ENCODE measurements at places on chromosomes 1 and 21. TPM values are rescaled to one million over a fixed set of nuclear protein-coding genes. Genes with fewer than 3 reads are reported as not detected.
A peak's percentile ranks its signal among the peaks of the same experiment; 100 is the strongest.

The COL18A1 gene
- polyA plus RNA-seq: 3.4 TPM

The VCAM1 gene
- not detected for polyA plus RNA-seq

The TMEM82 gene
- polyA plus RNA-seq: not detected

The LRRC53 gene
- polyA plus RNA-seq: not detected

The FAM72A gene
- polyA plus RNA-seq: 0.29 TPM

The DCLRE1B gene
- 2.8 TPM for polyA plus RNA-seq

The A3GALT2 gene
- polyA plus RNA-seq: not detected

The UBASH3A gene
- 58.0 TPM for polyA plus RNA-seq

The ENTREP3 gene
- 0.50 TPM for polyA plus RNA-seq

The GPR25 gene
- 66.5 TPM for polyA plus RNA-seq

The CNN3 gene
- 2.3 TPM for polyA plus RNA-seq

The NCAM2 gene
- polyA plus RNA-seq: not detected

GRCh38 chr1:76101548-76101947 is 27.0 kb downstream of the ST6GALNAC3 start:
- no peak for DNase-seq

DNA sequence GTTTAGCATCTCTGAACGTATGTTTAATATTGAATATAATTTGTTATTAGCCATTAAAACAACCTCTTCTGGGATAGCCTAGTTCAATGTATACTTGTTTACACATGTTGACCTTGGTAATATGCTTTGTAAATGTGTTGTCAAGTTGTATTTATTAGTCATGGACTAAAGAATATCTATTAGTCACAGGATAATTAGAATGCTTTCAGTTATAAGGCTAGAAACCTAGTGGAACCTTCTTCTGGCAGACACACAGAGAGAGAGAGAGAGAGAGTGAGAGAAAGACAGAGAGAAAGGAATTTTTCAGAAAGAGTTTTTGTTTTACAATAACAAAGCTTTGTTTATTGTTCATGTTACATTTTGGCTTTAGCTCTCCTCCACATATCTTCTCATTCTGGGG is 181.1 kb upstream of the APP start:
- DNase-seq: no peak

DNA sequence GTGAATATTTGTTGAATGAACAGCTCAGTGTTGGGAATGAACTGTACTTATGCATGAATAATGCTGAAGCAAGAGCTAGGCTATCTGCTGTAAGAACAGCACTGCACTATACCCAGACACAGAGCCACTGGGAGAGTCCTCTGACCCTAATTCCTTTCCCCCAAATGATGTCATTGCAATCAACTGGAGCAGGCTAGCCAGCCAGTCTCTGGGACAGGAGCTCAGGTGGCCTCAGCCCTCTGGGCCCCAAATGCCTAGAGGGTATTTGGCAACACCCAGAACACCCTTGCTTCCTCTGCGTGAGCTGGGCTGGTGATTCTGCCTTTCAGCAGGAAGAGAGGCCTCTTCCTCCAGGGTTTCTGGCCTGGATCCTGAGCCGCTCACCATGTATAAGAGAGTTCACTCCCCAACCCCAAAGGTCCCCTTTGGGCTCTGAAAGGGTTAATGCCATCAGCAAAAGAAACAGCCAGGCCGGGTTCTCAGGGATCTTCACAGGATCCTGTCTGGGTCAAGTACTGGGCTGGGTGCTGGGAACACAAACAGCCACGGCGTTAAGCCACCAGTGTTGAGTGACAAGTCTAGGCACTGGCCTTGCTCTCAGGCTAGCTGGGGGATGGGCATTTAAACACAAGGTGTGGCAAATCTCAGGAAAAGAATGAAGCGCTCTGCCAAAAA is 3.7 kb upstream of the PADI4 start:
- no peak for DNase-seq

DNA sequence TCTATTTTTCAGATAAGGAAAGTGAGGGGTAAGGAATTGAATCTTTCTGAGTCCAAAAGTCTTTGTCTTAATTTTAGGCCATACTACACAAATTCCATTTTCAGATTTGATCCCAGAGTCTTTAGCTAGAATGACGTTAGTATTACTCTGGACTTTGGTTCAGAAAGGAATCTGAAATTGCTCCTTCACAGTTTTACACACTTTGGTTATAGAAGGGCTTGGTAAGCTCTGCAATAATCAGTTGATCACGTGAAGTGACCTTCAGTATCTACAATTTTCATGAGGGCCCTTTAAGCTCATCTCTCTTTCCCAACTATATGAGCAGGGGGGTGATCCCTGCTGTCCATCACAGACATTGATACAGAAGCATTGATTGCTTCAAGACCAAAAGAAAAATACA is 103.4 kb upstream of the ESRRG start:
- no peak for DNase-seq

GRCh38 chr1:174258148-174258550 is 98.8 kb downstream of the RABGAP1L start:
- peak; percentile 39 for DNase-seq

DNA sequence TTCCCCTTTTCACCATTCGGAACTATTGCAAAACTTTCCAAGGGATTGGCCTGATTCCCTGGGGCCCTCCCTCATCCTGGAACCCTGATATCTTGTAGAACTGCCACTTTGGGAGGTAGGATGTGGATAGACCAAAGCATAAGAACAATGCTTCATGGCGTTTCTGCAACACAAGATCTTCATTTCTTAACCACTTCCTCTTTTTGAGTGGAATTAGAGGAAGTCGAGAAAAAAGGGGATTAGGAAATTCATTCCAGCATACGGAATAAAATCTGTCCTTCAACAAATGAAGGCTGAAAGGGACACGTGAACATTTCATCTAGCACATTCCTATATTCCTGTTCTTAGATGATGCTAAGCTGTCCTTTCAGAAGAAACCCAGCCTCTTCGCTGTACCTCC is 149.3 kb downstream of the HUNK start:
- no peak for DNase-seq

GRCh38 chr1:201662646-201663045 is 123.7 kb downstream of the NAV1 start:
- no peak for DNase-seq

GRCh38 chr1:54540582-54541295 is 7.3 kb upstream of the ACOT11 start:
- no peak for DNase-seq

DNA sequence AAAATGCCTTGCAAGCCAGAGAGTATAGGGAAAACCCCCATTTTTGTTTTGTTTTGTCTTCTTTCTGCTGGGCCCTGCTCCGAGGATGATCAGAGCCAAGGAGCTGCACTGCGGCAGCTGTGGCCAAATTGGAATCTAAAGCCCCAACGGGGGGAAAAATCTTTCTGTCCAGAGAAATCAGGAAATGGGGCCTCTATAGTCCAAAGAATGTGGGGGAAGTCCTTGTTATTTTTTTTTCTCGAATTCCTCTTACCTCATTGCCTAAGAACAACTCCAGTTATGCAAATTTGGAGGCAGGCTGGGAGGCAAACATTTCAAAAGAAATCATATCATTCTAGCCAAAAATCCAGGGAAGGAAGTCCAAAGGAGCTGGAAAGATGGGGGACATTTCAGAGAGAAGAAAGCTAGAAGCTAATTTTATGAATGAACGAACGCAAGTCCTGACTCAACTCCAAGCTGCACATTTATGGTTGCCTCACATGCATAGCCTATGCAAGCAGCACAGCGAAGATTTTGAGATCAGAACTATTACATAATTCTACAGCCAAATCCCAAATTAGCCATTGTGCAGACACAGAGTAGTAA is 263.2 kb downstream of the KCTD3 start:
- no peak for DNase-seq

DNA sequence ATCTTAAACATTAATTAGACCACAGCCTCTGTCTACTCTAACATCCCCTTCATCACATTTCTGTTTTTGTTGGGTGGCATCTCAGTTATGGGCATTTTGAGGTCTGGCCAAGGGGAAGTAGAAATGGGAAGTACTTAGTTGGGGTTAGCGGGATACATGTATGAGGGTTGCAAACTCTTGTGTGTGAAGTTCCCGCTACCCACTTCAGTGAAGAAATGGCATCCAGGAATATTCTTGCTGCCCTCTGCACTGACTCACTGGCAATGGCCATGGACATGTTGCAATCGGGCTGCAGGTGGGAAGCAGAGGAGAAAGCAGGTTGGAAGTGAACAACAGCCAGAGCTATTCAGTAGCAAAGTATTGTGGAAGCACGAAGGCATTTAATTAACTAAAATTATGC is 7.4 kb downstream of the CD48 start:
- DNase-seq: no peak

DNA sequence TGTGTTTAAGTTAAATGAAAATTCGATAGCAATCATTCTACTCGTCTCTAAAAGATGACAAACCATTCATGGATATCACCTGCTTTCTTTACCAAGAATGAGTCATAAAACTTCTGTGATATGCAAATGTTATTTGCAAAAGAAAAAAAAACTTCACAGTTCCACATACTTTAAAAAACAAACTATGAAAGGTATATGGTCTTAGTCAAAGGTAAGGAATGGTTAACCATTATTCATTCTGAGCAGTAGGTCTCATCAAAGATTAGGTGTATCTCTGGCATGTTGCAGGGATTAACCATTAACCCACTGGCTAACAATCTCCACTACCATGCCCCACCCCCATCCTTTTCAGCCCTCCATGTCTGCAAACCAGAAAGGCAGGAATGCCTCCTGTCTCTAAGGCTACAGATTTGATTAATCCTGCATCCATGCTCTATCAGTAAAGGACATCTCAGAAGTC is 44.4 kb downstream of the PTPN14 start:
- DNase-seq: no peak

- no peak for DNase-seq
Measured at GRCh38 chr1:99107680-99108079, 103.0 kb upstream of the PLPPR5 start.

GRCh38 chr1:232518349-232518748 is 111.6 kb downstream of the SIPA1L2 start:
- no peak for DNase-seq

DNA sequence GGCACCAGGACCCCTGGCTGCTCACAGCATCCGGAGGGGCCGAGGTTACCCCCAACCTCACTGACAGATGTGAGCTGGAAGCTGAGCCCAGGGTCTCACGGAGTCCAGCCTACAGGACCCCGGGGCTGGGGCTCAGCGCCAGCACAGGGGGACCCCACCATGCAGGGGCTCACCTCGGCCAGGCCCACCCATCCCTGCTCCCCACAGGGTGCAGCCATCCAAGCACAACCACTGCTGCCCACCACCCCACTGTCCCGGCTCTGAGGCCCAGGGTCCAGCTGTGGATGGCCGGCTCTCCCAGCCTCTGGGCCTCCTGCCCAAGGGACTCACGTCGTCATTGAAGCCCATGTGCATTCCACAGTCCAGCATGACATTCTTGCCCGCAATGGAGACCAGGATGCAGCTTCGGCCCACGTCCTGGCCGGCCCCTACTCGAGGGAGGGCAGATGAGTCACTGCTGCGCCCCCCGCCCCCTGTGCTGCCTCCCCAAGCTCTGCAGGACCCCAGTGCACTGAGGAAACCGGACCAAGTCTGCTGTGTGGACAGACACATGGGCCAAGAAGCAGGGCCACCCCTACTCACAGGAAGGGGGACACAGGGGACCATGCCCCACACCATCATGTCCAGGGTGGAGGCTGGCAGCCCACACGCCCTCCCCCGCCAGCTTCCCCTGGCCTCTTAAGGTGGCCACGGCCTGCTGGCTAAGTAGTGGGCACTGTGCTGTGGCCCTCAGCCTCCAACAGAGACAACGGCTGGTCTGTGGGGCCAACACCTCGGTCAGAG is 3.6 kb downstream of the INTS11 start:
- DNase-seq: no peak

DNA sequence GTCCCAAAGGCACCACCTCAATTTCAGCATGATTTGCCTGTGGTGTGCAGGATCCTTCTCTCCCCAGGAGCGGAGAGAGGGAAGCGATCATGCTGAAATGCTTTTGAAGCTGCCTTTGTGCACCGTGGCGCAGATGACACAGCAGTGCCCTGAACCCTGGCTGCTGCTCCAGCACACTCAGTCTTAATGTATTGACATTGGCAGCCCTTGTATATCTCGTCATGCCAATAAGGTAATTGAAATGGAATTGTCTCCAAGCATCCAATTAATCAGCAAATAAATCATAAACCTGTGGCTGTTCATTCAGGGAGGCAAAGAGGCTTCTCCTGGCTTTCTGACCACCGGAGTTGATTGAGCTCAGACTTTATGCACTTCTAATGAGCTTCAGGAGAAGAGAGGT is 139.8 kb downstream of the KAZN start:
- DNase-seq: no peak

DNA sequence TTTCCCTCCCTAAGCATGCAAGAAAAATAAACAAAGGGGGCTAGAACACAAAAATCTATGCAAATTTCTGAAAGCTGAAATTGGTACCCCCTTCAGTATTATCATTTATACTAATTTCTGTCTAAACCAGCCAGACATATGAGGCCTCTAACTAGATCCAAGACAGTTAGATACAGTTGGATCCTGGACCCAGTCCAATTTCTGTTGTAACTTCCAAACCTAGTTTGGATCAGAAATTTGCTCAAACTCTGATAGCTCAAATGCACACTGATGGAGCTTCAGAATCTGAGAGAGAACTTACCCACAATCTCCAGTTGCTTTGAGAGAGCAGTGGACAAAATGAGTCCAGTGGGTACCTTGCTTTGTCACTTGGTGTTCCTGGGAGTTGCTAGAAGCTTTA is 11.9 kb downstream of the CEP350 start:
- DNase-seq: no peak

GRCh38 chr1:147628441-147628840 is 41.9 kb downstream of the ACP6 start:
- DNase-seq: no peak

- DNase-seq: no peak
Measured at GRCh38 chr1:218742467-218743262, 397.5 kb downstream of the TGFB2 start.

GRCh38 chr1:242411901-242412300 is 112.6 kb downstream of the PLD5 start:
- DNase-seq: no peak

DNA sequence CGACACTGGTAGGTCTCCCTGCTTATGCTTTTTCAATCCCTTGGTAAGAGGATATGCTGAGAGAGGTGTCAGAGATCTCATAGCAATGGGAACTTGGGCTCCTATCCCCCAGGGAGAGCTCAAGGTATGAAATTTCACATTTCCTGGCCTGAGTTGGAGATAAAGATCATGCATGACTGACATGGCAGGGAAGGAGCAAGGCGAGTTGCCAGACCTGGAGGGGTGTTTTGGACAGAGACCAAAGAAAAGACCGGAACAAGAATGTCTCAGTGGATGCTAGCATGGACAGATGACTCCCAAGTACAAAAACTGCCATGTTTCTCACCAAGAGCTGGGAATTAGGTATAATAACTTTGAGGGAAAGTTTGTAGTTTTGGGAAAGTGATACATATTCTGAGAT is 334.1 kb upstream of the B3GALT2 start:
- no peak for DNase-seq

- DNase-seq: peak; percentile 71
Measured at GRCh38 chr1:200153277-200154055, 126.0 kb downstream of the NR5A2 start.

DNA sequence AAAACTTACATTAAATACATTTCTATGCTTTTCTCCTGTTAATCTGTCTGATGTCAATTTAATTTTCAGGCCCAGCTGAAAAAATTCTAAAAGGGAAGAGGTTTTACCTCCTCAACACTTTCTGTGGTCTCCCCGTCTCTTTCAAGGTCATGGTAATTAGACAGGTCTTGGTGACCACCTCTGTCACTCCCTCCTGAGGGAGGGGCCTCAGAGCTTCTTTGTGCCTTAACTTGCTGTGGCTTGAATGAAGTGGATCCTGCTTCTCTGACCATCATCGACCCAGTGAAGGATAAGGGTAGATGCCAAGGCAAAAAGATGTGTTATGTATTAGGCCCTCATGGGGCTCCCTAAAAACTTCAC is 40.8 kb upstream of the OSBPL9 start:
- no peak for DNase-seq

Measured in CD4-positive, alpha-beta memory T cell (primary cell).